ENCODE measurements at places on chromosomes 16 and 17.

DNA sequence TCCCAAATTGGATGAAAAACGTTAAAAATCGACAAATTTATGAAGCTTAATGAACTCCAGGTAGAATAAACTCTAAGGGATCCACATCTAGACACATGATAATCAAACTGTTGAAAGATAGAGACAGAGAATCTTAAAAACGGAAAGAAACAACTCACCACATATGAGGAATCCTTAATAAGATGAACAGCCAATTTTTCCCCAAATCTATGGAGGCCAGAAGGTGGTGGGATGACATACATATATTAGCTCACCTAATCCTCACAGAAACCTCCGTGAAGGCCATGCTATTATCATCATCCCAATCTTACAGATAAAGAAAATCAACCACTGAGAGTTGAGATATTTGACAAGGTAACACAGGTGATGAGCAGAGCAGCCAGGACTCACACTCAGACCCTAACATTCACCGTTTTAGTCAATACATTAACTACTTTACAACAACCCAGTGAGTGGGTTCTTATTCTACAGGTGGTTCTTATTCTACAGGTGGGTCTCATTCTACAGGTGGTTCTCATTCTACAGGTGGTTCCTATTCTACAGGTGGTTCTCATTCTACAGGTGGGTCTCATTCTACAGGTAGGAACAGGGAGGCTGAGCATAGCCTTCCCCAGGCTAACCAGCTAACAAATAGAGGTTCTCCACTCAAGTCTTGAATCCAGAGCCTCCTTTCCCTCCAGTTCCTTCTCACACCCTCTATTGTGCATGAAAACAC is 4.8 kb downstream of the CACNG1 start:
- no peak for DNase-seq

DNA sequence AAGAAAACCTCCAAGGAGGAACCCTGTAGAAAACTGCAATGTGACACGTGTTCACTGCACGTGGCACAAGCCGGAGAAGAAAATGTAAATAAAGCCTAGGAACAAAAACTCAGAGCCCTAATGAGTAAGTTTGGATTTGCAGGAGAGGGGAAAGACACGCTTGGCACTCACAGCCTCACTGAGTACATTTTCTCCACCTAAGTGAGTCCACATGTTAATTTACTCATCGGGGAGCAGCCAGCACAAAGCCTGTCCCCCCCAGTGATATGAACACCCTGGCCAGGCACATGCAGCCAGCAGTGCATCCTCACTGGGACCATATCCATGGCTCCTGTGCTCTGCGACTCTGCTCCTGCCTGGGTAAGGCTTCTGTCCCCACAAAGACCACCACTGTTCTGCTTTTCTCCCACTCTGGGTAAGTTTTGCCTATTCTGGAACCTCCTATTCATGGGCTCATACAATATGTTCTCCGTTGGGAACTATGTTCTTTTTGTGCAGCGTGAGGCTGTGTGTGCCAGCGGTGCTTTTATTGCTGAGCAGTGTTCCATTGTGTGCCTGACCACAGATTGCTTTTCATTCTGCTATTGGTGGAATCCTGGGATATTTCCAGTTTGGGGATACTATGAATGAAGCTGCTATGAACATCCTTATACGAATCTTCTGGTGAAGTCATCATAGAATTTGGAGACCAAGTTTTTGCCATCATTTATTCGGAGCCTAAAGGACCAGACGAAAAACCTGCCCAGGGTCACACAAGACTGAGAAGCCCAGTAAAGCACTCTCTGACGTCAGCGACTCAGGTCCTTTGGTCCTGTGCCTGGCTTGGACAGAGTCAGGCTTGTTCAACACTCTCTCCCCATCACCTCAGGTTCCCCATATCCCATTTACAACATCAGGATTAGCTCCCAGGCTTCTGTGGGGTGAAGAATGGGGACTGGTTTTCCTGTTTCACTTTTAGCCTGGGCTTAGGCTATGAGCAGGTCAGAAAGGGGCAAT is 53.3 kb downstream of the RNF112 start:
- no peak for DNase-seq

DNA sequence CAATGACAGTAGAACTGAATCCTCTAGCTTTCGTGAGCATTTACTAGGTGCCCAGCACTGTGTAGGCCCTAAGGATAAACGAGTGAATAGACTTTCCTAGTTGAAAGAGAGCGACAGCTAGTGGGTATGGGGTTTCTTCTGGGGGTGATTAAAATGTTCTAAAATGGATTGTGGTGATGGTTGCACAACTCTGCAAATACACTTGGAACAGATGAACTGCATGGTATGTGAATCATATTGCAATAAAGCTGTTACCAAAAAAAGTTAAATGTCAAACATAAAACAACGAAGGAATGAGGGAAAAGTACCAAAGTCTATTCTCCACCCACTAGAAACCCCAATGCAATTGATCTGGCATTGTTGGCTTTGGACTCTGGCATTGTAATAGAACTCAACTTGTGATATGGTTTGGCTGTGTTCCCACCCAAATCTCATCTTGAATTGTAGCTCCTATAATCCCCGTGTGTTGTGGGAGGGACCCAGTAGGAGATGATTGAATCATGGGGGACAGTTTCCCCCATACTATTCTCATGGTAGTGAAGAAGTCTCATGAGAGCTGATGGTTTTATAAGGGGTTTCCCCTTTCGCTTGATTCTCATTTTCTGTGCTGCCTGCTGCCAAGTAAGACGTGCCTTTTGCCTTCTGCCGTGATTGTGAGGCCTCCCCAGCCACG is 70.5 kb downstream of the MARF1 start:
- DNase-seq = no peak

DNA sequence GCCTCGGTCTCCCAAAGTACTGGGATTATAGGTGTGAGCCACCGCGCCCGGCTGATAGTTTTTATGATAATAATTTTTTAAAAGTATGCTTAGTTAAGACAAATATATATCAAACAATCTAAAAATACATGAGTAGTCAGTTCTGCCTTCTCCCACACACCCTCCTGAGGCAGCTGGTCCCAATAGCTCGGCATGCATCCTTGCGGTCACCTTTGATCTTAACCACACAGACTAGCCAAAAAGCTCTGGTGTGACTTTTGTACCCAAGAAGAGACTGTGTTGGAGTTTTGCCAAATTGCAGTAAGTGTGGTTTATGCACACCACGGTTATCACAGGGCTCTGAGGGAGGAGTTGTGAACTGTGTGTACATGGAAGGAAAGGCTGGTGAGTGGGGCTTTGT is 25.6 kb downstream of the ATP6V0A1 start:
- DNase-seq = no peak

DNA sequence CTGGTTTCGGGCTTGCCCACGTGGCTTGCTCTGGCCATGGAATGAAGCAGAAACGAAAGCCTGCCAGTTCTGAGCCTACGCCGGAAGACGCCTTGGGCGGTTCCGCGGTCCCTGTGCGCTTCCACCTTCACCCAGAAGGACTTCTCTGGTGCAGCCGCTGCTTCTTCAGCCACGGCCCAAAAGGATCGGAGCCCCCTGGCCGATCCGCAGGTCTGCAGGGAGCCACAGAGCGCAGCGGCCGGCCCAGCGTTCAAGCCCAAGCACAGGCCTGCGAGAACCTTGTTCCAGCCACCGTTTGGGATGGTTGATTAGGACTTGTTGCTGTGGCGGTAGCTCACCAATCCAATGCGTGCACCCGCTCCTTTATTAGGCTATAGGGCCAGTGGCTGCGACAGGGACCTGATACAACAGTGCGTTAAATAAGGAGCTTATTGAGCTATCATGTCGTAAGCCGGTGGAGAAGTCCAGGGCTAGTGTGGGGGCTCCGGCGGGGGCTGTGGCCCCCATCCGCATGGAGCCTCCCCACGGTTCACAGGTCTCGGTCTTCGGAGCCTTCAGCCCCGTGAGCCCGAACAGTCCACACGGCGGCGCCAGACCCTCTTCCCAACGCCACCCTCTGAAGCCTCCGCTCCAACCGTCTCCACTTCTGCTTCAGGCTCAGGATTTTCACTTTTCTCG is 10.2 kb upstream of the MPP2 start:
- no peak for DNase-seq

DNA sequence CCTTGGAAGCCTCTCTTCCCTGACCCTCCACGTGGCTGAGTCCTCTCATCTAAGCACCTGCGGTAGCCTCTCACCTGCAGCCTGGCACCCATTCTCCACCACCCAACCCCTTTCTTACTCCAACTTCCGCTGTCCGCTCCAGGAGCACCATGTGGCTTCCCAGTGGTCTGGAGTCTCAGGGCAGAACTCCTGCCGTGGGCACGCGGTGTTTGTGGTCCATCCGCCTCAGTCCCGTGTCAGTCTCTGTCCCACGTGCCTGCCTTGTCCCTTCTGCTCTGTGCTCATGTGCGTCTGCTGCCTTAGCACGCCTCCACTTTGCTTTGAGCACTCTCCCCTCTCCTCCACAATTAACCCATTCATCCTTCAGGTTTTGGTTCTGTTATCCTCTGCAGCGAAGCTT is 49.7 kb downstream of the KATNIP start:
- no peak for DNase-seq

GRCh38 chr16:12573730-12574383 is 229.8 kb downstream of the CPPED1 start:
- DNase-seq = no peak

DNA sequence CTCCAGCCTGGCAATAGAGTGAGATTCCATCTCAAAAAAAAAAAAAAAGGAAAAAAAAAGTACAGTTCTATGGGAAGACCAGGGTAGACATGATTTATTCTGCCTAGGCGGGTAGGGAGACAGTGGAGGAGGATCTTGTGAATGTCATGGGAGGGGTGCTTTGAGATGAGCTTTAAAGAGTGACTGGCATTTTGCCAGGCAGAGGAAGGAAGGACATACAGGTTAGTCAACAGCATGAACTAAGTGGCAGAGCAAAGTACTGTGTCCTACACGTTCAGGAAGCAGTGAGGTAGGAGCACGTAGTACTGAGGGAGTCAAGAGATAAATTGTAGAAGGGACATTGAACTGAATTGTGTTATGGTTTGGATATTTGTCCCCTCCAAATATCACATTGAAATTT is 451.5 kb downstream of the TOX3 start:
- no peak for DNase-seq

DNA sequence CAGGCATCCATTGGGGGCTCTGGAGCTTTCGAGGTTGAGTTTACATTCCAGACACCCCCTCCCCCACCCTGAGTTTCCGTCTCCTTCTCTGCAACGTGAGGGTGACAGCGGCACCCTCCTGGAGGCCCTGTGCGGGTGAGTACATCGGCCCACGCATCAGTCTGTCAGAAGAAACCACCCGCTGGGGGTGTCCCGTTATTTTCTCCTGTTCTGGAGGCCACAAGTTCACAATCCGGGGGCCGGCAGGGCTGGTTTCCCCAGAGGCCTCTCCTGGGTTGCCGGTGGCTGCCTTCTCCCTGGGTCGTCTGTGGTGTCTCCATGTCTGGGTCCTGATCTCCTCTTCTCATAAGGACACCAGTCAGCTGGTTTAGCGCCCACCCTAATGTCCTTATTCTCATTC is 35.7 kb downstream of the GSE1 start:
- DNase-seq = no peak

GRCh38 chr16:4298761-4299522 is 16.9 kb upstream of the GLIS2 start:
- no peak for DNase-seq

DNA sequence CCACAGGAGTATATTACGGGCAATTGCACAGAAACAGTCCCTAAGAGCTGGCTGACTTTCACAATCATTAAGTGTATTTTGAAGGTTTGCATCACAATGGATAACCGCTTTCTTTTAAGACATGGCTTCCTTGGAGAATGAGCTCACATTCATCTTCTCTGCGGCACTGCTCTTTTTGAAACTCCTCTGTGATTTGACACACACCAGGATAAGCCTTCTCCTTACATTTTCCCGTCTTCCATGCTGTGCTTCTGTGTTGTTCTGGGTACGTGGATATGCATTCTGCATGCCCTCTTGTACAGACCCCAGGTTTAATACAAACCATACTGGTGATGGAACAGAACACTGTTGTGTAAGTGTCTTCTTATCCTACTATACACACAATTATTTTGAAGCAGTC is 89.5 kb upstream of the METRNL start:
- DNase-seq = no peak

DNA sequence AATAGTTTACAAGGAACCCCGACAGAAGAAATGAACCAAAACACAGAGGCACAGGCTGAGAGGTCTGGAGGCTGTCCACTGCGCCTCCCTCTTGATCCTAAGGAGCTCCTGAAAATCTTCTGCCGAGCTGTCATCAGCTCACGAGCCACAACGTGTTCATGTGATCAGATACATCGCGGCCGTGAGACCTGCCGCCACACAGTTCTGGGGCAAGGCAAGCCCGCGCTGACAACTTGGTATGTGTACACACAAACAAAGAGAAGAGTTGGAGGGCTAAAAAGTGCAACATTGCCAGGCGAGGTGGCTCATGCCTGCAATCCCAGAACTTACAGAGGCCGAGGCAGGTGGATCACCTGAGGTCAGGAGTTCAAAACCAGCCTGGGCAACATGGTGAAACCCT is 7.6 kb downstream of the EXOC7 start:
- DNase-seq = no peak

- no peak for DNase-seq
Observed at GRCh38 chr16:88468275-88469129, 15.4 kb downstream of the ZFPM1 start.

- DNase-seq = no peak
Observed at GRCh38 chr17:58338841-58339754, 10.5 kb upstream of the TSPOAP1 start.

DNA sequence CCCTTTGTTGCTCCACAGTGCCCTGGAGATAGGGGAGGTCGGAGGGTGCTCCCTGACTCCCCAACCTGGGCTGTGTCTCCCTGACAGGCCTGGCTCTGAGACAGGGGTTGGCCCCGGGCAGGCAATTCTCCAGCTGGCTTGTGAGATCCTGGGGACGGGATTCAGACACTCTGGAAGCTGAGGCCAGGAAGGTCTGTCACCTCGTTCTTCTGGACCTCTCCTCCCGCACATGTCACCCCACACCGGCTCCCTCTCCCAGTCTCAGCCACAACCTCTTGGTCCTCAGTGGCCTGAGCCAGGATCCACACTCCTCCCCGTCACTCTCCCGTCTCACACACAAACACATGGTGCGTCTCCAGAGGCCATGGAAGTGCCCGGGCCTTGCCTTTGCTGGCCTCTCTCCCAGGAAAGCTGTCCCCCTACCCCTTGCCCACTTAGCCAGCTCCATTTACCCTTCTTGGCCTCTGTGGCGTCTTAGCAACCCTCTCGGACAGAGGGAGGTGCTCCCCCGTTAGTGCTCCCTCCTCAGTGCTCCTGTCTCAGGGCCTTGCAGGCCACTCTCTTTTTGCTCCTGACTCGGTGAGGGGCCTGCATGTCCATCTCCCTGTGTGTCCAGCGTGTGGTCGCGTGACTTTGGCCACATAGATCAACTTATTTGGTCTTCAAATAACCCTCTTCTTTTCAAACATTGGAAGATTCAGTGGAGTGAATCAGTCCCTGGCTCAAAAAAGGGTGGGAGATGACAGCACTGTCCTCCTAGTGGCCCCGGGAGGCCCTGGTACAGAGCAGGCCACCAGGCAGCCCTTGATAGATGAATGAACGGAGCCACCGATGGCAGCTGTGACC is 747 bp downstream of the ADGRG3 start:
- no peak for DNase-seq

GRCh38 chr16:10226141-10226986 is 44.1 kb upstream of the GRIN2A start:
- no peak for DNase-seq
